ENCODE measurements at places on chromosomes 11 and 22.

GRCh38 chr22:38027487-38027886, 29.7 kb upstream of the PICK1 start:
- DNase-seq = no peak

- DNase-seq = no peak
Observed at GRCh38 chr11:71139516-71140205, 112.7 kb downstream of the SHANK2 start.

DNA sequence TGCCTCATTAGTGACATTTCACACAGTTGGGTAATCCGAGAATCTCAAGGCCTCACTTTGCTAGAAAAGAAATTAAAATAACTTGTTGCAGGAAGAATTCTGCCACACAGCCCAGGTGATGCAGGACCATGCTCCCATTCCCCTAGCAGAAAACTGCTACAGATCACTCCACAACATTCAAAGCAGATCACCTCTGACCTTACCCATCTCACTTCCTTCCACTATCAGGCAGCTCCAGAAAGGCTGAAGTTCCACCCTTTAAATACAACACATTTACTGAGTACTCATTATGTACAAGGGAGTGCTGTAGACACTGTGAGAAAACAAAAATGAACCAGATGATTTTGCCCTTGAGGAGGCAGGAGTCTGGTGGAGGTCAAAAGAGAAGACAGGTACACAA, 231.0 kb downstream of the TTC28 start:
- no peak for DNase-seq

DNA sequence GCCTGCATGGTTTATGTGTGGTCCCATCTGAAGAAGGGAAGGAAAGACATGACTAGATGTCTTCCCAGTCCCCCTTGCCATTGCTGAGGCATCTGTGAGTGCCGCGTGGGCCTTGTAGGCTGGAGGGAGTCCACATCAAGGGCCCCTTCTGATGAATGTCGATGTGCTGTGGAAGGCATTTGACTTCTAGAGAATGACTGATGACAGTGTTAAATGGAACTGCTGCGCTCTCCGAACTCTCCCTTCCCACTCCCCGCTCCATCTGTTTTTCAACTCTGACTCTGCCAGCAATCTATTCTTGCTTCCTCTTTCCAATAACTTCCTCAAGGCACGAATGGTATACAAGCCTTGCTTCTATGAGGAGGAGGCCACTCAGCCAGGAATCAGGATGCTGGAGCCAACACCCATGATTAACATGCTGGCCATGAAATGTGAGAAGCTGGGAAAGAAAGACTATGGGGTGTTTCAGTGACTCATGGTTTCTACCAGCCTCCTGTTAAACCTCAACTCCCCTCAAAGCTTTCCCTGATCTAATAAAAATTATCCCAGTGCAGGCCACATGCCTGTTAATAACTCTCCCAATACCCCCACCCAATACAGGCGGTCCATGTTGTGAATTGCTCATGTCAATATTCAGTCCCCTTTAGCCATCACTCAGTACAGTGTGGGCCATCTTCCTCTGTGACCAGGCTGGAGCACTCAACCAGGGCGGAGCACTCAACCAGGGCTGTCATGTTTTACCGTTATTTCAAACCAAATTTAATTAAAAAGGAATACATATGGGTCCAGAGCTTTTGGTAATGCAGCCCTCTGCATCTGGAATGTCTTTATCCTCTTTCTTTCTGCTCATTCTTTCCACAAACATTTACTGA, 46.4 kb upstream of the TBCEL start:
- no peak for DNase-seq

- DNase-seq = no peak
Observed at GRCh38 chr11:68355471-68355870, 43.1 kb downstream of the LRP5 start.

GRCh38 chr22:49395617-49396016, 432.1 kb downstream of the BRD1 start:
- no peak for DNase-seq

GRCh38 chr11:104873252-104873651, 25.0 kb downstream of the CASP12 start:
- no peak for DNase-seq

DNA sequence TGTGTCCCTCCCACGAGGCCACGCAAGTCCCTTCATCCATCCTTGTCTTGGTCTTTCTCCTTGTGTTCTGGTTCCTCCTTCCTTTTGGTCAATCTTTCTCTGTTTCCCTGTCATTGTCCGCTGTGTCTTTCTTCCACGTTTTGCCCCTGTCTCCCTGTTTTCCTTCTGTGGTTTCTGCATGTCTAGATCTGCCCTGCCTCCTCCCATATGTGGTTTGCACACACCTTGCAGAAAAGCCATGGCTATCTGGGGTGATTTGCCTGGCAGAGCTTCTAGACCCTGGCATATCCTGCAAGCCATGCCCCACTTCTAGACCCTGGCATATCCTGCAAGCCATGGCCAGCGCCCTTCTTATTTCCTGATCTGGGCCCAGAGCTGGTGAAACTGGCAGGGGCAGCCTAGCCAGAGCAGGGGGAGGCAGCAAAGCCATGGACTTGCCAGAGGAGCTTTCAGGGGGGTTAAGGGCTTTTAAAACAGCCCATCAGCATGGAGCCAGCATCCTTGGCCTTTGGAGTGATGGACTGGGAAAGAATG, 131.6 kb upstream of the NECTIN1 start:
- DNase-seq = no peak

GRCh38 chr11:86586307-86586706, 86.1 kb downstream of the ME3 start:
- no peak for DNase-seq

GRCh38 chr11:64654958-64655541, 64.0 kb downstream of the SLC22A12 start:
- no peak for DNase-seq

DNA sequence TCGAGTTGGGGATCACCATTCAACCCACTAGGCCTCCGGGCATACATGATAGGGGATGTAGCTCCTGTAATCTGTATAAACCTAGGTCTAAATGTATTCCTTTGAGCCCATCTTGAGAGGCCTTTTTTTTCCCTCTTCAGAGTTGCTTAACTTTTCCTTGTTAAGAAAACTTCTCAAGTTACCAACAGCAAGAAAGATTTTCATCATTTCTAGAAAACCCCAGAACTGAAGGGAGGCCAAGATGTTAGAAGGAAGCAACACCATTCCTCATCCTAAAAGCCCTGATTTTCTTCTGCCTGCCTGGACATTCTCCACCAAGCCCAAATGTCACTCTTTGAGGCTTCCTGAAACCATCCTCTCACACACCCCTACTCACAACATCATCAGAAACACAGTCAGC, 79.4 kb downstream of the TMPRSS5 start:
- no peak for DNase-seq

DNA sequence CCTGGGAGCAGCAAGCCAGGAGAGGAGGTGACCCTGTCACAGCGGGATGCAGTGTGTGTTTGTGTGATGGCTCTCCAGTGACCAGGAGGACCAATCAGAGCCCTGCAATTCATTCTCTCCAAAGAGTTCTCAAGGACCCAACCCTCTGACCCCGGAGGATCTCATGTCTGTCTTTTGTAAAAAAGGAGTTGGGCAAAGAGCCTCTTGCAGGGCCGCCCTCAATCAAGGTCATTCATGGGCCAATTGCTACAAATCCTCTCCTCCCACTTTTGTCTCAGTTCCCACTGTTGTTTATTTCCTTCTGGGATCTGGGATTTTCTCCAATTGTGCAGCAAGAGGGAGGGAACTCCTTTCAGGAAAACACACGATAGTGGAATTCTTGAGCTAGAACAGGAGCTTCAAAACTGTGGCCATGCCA, 4.0 kb downstream of the TECTA start:
- DNase-seq = no peak

GRCh38 chr22:17777005-17777716, 2.9 kb upstream of the BID start:
- peak; percentile 45 for DNase-seq

DNA sequence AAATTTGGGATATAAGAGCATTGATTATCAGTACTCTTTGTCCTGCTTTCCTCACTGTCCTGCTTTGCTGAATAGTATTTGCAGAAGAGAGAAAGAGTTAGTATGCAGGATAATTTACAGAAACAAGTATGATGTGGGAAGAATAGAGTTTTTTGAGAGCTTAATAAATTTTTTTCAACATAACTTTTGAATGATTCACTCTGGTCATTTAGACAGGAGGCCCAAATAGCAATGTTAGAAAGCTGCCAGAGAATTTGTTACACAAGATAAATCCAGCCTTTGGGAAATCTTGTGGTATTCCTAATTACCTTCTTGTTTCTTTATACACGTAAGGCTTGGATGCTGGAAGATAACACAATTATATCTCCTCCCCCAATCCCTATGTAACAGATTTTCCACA, 484.6 kb downstream of the CNTN5 start:
- DNase-seq = no peak

GRCh38 chr22:23862103-23862502, 4.4 kb downstream of the SLC2A11 start:
- no peak for DNase-seq

GRCh38 chr11:62752994-62753735, 795 bp downstream of the ZBTB3 start:
- no peak for DNase-seq

GRCh38 chr11:80519596-80520506, 1079.0 kb upstream of the TENM4 start:
- DNase-seq = no peak

DNA sequence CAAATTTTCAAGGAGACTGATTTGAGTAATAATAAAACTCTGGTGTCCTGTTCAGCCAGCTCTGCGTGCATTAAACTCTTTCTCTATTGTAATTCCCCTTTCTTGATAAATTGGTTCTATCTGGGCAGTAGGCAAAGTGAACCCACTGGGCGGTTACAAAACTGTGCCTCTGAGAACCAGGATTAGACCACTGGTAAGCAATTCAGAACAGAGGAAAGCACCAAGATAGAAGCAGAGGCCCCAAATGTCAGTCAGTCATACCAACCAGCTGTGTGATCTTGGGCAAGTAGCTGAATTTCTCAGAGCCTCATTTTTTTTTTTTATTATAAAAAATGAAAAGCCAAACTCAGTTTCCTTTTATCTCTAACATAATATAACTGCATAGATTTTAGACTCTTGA, 54.9 kb downstream of the TRIM44 start:
- DNase-seq = no peak

GRCh38 chr11:112599265-112599664, 338.6 kb upstream of the PLET1 start:
- DNase-seq = no peak

DNA sequence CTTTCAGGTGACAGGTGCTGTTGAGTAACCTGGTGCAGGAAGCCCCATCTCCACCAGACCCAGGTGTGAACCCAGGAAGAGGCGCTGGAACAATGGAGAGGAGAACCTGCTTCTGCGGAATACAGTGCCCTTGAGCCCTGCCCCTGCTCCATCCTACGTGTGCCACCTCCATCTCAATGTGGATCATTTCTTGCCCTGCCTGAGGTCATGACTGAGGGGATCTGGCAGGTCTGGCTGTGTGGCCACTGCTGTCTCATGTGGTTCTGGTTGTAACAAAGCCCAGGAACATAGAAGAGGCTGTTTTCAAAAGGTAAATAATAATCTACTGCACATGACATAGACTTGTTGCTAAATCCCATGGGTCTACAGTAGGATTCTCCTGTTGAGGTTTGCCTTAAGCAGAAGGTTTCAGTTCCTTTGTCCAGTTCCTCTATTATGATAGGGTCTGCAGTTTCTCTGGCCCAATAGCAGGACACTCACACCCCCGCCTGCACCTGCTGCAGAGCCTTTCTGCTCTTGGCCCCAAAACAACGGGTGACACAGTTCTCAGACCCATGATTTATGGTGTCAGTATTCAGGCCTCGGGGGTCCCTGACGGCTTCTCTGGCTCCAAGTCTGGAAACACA, 113.5 kb upstream of the IGLL5 start:
- DNase-seq = no peak

DNA sequence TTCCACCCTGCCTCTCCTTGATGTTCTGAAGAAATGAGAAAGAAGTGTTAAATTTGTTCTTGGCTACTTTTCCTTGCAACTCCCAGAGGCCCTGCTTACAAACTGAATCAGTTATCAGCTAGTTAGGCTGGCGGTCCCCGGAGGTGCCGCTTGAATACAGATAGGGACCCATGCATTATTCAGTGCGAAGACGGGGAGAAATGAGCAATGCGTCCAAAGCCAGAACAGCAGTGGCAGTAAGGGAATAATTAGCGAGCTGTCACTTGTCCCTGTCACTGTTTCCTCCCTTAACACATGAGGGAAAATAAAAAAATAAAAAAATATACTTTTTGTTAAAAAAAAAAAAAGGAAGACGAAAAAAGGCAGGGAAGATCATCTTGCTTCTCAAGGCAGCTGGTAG, 528.1 kb downstream of the MN1 start:
- no peak for DNase-seq

GRCh38 chr11:86749821-86750401, 50.4 kb upstream of the PRSS23 start:
- DNase-seq = no peak

- DNase-seq = no peak
Observed at GRCh38 chr11:78099666-78100065, 20.0 kb upstream of the NDUFC2 start.

GRCh38 chr11:105786741-105787140, 176.9 kb downstream of the GRIA4 start:
- no peak for DNase-seq

- no peak for DNase-seq
Observed at GRCh38 chr22:39132871-39133524, 19.5 kb downstream of the CBX7 start.

DNA sequence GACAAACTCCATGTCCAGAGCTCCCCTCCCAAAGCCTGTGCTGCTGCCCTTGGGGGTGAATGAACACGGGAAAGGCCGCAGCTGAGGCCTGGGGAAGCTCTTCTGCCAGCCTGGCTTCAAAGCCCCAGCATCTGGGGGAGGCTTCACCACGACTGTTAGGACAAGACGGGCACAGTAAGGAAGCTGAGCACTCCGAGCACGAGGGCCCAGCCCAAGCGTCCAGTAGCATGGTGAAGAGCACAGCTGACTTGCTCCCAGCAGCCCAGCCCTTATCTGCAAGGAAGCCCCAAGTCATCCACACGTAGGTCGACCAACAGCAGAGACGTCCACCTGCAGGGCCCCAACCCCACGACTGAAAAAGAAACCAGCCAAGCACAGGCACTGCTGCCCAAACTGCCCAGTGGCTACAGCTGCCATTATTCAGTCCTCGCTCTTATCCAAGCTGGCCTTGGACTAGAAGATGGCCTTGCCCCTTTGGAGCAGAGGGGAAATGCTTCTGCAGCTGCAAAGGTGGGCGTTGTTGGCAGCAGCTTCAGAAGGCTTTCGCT, 62.5 kb downstream of the SHANK2 start:
- no peak for DNase-seq

- DNase-seq = peak; percentile 27
Observed at GRCh38 chr22:37604875-37605274, 3.8 kb upstream of the GGA1 start.

GRCh38 chr22:27711756-27712155, 89.8 kb downstream of the MN1 start:
- no peak for DNase-seq

- DNase-seq = no peak
Observed at GRCh38 chr11:119172513-119172912, 4.0 kb downstream of the NLRX1 start.

DNA sequence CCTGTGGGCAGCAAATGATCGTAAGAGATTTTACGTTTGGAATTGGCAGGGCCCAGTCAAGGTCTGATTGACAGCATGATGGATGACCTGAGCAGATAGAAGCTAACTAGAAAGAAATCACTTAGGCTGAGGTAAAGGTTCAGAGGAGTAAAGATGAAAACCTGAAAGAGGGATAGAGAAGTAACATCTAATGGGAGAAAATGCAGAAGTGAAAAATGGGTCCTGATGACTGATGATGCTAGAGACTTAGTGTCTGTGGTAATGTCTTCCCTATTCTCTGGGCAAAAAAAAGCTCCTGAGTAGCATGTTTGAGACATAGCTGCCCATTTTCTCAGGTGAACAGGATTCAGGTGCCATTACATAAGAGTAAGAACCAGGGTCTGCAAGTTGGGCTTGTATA, 628.8 kb upstream of the ANO5 start:
- no peak for DNase-seq
